Mucosa of descending colon (tissue), 3 donors: ENCODE measurements at places on chromosomes 5 and 9. TPM values are rescaled to one million over a fixed set of nuclear protein-coding genes. Genes with fewer than 3 reads are reported as not detected.

SPAG8 gene
- total RNA-seq = 0.92 TPM

GPX3 gene
- 460 TPM for total RNA-seq

DNAJB5 gene
- 5.8 TPM for total RNA-seq

GLRA1 gene
- total RNA-seq = not detected

DMRT3 gene
- not detected for total RNA-seq

- no peak for DNase-seq
Measured at GRCh38 chr9:36358486-36358885, 41.6 kb downstream of the RNF38 start.

DNA sequence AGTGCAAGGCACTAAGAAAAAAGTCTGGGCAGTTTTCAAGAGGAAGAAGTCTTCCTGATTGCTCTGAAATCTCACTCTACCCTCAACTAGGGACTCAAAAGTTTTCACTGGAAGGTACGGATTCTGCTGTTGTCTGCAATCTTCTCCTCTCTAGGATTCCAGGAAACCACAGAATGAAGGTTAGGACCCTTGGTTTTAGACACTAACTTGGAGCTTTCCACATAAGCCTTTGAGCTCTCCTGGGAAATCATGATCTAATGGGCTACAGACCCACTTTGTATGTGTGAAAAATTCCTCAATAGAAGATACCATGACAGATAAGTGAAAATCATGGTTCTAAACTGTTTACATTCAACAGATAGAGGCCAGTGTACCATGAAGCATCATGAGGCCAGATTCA lies 265.1 kb downstream of the PSAT1 start:
- no peak for DNase-seq

DNA sequence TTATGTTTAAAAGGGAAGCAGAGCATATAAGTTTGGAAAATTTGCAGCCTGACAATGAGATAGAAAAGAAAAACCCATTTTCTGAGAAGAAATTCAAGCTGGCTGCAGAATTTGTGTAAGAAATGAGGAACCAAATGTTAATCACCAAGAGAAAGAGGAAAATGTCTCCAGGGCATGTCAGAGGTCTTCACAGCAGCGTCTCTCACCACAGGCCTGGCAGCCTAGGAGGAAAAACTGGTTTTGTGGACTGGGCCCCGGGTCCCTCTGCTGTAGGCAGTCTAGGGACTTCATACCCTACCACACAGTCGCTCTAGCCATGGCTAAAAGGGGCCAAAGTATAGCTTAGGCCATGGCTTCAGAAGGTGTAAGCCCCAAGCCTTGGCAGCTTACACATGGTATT lies 32.1 kb upstream of the HSD17B4 start:
- no peak for DNase-seq

DNA sequence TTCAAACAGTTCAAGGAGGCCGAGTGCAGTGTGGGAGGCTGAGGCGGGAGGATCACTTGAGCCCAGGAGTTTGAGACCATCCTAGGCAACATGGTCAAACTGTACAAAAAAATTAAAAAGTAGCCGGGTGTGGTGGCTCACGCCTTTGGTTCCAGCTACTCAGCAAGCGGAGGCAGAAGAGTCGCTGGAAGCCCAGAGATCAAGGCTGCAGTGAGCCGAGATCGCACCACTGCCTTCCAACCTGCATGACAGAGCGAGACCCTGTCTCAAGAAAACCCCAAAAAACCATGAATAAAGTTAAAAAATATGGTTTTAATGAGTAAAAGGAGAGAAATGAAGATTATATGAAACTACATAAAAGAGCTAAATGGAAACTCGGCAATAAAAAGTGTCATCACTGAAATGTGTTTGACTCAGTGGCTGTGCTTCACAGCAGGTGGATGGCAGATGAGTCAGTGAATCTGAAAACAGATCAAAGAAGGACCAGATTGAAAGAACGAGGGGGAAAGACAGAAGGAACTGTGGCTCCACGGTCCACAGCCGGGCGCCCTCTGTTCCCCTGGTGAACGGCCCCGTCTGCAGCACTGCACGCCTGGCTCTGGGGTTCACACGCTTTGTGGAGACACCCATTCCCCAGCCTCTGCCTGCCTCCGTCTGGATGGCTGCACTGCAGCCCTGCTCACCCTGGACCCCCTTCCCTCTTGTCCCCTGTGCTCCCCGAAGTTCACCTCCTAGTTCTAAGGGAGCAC lies 25.1 kb downstream of the EXD3 start:
- peak; percentile 36 for DNase-seq
